SJSA1 (cell line): ENCODE measurements at places on chromosomes 12 and 14.

DNA sequence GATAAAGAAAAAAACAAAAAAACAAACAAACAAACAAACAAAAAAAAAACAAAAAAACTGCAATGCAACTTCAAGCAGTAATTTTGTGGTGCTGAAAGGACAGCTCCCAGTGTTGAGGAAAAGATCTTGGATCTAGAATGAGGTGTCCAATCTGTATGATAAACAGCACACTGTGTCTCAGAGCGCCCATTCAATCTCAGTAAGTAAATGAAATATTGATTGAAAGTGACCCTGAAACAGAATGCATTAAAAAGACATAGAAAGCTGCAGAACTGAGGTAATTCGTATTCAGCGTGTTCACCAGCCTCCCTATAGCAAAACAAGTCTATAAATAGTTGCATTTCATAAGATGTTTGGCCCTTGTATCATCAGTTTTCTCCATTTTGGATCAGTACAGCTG, 153.0 kb downstream of the NOVA1 start:
- no peak for DNase-seq

DNA sequence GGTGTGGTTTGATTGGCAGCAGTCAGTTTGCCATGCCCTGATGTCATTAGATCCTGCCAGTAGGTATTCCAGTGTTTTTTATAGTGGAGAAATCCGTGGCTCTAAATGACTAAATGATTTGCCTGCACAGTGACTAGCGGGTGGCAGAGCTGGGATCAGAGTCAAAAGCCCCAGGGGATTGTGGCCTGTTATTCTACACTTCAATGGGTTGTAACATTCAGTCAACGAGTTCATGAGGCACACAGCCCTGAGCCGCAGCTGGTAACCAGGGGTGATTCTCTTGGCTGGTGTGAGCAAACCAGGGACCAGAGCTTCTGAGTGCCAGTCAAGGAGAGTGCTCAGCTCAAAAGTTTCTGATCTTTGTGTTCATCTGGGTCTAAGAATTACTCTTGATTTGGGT, 1.8 kb downstream of the MYH6 start:
- DNase-seq: no peak

- DNase-seq: no peak
Measured at GRCh38 chr12:84638811-84639368, 273.7 kb downstream of the SLC6A15 start.

GRCh38 chr12:23684121-23684520, 265.3 kb downstream of the SOX5 start:
- DNase-seq: no peak

- no peak for DNase-seq
Measured at GRCh38 chr12:80056845-80057244, 42.5 kb upstream of the OTOGL start.

- no peak for DNase-seq
Measured at GRCh38 chr12:88188180-88188579, 46.1 kb downstream of the TMTC3 start.

DNA sequence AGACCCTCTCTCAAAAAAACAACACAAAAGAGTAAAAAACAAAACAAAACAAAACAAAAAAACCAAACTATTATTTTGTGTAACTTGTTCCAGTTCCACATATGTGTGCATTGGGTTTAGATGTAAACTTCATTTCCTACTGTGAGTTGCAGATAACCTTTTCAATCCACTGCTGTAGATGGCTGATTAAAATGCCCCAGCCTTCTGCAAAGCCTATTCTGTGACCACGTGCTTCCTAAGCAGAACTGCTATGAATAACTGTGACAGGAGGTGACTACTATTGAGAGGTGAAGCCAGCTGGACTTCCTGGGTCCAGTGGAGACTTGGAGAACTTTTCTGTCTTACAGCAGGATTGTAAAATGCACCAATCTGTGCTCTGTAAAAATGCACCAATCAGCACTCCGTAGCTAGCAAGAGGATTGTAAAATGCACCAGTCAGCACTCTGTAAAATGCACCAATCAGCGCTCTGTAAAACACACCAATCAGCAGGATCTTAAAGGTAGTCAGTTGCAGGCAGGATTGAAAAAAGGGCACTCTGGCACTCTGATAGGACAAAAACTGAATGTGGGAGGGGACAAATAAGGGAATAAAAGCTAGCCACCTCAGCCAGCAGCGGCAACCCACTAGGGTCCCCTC, 10.3 kb upstream of the ELK3 start:
- DNase-seq: no peak

DNA sequence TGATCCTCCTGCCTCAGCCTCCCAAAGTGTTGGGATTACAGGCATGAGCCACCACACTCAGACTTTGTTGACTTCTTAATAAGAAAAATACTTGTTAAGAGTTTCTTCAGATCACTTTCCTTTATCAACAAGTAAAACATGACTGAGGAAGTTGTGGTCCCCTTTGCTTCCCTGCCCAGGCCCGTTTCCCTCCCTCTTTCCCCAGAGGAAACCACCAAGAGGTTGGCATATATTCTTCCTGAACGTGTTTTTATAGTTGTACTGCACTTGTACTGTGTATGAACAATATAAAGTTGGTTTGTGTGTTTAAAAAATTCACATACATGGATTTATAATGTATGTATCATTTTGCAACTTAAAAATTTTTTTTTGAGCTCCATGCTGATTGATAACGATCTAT, 28.4 kb downstream of the PTPN11 start:
- DNase-seq: no peak

DNA sequence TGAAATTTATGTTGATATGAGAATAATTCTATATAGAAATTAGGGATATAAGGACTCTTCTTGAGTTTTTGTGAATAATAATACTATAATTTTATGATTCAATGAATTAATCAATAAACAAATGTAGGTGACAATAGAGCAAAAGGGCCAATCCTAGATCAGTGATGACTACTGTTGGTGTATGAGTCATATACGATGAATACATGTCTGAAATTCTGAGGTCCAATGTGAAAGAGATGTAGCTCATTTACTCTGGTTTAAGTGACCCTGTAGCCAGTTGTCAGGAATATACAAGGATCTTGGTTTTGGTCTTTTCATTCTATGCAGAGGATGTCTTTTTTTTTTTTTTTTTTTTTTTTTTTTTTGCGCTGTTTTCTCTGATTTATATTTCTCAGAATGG, 72.1 kb upstream of the RTL1 start:
- no peak for DNase-seq

DNA sequence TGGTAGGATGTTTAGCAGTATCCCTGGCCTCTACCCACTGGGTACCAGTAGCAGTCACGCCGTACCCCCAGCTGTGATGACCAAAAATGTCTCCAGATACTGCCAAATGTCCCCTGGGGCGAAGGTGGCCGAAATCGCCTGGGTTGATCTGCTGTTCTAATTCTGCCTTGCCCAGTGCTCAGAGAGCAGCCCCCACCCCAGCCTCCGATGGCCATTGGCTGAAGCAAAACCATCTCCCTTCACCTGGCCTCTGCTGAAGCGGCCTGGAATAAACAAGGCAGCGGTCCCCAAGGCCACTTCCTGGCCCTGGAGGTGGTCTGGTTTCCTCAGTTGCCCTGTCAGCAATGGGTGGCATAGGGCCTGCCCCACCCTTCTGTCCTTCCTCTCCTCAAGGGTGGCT, 298.4 kb downstream of the CACNA1C start:
- no peak for DNase-seq

DNA sequence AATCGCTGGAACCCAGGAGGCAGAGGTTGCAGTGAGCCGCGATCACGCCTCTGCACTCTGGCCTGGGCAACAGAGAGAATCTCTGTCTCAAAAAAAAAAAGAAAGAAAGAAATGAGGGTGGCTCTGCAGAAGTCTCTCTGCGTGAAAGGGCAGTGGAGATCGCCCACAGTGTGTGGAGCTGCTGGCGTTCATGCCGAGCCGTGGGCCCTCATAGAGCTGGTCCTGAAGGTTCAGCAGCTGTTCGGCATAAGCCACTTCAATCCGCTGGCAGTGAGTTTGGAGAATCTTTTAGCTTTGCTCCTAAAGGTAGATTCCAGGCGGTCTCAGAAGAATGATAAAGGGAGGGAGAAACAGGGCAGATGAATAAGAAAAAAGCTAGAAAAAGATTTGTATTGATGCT, 36.7 kb upstream of the ATP2A2 start:
- DNase-seq: no peak

GRCh38 chr12:121224591-121224990, 14.7 kb downstream of the P2RX4 start:
- DNase-seq: no peak

- DNase-seq: no peak
Measured at GRCh38 chr12:2819810-2820209, 7.3 kb downstream of the ITFG2 start.

- no peak for DNase-seq
Measured at GRCh38 chr12:77572371-77572770, 258.3 kb upstream of the NAV3 start.

- no peak for DNase-seq
Measured at GRCh38 chr14:75832621-75833297, 149.0 kb downstream of the TGFB3 start.

DNA sequence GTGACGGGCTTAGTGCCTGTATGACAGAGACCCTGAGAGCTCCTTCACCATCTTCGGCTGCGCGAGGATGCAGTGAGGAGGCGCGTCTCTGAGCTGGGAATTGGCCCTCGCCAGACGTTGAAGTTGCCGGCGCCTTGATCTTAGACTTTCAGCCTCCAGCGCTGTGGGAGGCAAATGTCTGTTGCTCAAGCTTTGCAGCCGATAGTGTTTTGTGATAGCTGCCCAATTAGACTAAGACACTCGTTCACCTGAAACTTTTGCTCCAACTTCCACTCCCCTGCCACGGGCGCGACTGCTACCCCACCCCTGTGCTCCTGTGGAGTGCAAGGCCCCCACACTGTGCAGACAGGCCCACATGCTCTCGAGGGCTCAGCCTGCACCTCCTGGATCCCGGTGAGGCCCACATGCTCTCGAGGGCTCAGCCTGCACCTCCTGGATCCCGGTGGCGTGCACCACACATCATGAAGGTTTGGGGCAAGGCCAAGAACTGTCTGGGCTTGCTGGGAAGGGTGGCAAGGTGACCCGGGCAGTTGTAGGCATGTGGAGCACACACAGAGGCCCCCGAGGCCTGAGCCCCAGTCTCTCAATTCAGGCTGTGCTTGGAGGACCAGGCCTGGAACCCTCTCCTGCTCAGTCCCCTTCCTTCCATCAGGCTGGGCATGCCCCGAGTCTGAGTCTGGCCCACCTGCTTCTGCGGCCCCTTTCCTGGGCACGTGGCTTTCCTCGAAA, 324.6 kb downstream of the TMEM121 start:
- no peak for DNase-seq

GRCh38 chr14:71143381-71144290, 236.4 kb downstream of the PCNX1 start:
- peak; percentile 87 for DNase-seq

DNA sequence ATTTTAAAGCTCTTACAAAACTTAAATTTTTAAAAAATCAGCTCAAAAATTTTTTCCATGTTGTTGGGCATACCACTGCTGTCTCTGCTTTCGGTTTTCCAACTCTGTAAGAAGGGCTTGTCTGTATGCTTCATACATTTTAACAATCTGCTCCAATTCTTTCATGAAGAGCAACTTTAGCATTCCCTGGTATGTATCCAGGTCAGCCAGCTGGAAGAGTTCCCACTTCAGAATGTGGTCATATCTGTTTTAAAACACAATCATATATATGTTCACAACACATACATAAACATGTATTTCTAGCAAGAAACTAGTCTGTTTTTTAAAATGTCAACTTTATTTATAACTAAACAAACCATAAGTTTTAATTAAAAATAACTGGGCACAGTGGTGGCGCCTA, 33.0 kb downstream of the SAV1 start:
- no peak for DNase-seq

DNA sequence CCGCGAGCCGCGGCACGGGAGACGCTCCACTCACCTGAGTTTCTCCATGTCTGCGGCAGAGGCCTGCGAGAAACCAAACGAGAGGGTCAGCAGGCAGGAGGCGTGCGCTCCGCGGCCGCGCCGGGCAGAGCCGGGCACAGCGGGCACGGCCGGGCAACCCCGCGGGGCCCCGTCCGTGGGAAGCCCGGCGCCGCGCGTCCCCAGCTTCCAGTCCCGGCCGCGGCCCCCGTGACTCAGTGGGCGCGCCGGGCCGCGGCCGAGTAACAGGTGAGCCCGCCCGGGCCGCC, 19.4 kb downstream of the BEGAIN start:
- DNase-seq: no peak

DNA sequence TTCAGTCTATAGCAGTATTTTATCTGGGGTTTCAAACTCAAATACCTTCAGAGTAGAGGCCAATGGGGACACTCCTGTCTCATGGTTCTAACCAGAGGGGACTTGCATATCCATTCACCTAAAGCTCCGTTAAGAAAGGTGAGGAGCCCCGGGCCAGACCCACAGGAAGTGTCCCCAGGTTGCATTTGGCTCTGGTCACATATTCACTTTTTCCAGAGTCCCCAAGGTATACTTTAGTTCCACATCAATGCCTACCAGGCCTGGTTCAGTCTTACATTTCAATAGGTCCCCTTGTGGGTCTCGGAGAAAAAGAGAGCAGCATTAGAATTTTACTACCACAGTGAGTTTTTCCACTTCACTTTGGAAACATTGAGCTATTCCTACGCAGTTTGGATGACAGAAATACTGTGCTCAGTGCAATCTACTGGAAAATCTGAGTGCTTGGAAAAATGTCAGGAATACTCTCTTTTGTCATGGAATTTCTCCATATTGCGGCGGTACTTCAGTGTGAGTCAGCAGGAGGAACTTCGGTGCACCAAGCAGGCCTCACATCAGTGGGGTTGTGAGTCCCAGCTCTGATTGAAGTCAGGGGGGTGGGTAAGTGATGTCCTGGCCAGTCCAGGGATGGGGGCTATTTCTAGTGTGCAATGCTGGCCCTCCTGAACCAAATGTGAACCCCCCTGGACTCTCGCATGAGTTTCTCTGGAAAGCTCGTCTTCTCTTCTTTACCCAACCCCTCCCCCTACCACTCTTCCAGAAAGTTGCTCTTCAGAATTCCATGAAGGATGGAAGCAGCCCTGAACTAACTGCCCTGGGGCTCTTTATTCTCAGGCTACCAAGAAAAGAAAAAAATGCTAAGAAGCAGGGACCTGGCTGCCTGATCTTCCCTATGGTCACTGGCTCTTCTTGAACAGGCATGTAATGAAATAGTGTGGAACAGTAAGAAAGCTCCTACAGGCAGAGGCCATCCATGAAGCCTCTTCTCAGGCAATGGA, 184.7 kb downstream of the PRKCH start:
- DNase-seq: no peak

DNA sequence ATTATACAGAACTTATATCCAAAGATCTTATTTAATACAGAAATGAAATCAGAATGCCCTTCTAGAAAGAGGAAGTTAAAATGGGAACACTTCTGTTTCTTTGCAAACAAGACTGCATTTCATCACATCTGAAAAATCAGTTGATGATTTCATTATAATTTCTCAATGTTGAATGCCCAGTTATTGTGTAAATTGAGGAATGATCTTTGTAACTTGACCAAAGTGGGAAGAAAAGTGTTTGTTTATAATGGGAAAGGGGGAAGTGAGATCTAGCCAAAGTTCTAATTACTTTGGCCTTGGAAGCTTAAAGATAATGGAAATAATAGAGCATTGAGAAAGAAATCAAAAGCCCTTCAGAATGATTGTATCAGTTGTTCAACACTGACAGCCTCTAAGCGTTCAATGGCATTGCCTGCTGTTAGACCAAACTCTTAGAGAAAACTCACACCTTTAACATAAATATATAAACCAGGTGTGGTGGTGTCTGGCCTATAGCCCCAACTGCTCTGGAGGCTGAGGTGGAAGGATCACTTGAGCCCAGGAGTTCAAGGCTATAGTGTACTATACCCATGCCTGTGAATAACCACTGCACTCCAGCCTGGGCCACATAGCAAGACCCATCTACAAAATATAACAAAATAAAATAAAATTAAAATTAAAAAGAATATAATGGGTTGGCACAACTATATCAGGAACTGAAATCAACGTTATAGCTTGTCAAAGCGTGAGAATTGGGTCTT, 9.9 kb upstream of the LYZ start:
- DNase-seq: no peak

GRCh38 chr12:75660107-75660530, 148.7 kb upstream of the KRR1 start:
- peak; percentile 54 for DNase-seq
